ENCODE measurements at places on chromosomes 7 and 10.

- H3K4me3 ChIP-seq, result no peak overlapping the region
- H3K36me3 ChIP-seq, result no peaks in the 10 kb centered on the region
- no peaks in the 10 kb centered on the region for H3K27me3 ChIP-seq
- H3K27ac ChIP-seq, result no peak overlapping the region
Observed at GRCh38 chr7:106681815-106682495, 21.0 kb upstream of the CCDC71L start.

DNA sequence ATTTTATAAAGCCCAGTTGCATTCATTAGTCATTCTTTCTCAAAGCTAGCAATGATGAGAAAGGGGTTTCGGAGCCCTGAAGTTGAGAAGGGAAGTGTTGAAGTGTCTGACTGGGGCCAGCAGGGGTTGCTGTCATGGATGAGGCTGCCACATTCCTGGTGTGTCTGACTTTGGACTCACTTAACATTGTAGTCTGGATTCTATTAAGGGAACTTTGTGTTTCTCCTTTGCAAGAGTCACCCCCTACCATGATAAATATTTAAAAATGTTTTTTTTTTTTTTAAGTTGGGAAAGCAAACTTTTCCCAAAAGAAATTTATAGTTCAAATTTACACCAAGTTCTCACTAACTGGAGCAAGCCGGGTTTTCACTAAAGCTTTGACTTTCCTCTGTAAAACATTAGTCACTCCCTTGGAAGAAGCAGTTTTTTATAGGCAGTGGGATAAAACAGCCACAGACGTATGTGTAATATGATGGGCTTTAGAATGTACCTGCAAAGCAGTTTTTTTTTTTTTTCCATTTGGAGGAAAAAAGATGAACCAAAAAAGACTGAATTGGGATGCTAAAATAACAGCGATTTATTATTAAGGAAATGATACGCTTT lies 243.6 kb downstream of the TWIST1 start:
- no peaks in the 10 kb centered on the region for H3K4me1 ChIP-seq
- H3K36me3 ChIP-seq, result no peaks in the 10 kb centered on the region
- H3K4me3 ChIP-seq, result no peak overlapping the region
- no peak overlapping the region for H3K27ac ChIP-seq
- DNase-seq, result no peak

GRCh38 chr7:27064159-27064558 lies 31.6 kb downstream of the HOXA1 start:
- no peak overlapping the region for H3K27ac ChIP-seq
- H3K36me3 ChIP-seq, result no peaks in the 10 kb centered on the region
- H3K4me1 ChIP-seq, result no peaks in the 10 kb centered on the region
- no peak for DNase-seq
- H3K4me3 ChIP-seq, result no peak overlapping the region

- H3K27me3 ChIP-seq, result peaks cover 9% of the 10 kb centered on the region
- no peak for DNase-seq
- H3K4me1 ChIP-seq, result peaks cover 9% of the 10 kb centered on the region
- no peak overlapping the region for H3K27ac ChIP-seq
- no peaks in the 10 kb centered on the region for H3K36me3 ChIP-seq
Observed at GRCh38 chr10:79552143-79552542, 8.1 kb downstream of the SFTPA2 start.

DNA sequence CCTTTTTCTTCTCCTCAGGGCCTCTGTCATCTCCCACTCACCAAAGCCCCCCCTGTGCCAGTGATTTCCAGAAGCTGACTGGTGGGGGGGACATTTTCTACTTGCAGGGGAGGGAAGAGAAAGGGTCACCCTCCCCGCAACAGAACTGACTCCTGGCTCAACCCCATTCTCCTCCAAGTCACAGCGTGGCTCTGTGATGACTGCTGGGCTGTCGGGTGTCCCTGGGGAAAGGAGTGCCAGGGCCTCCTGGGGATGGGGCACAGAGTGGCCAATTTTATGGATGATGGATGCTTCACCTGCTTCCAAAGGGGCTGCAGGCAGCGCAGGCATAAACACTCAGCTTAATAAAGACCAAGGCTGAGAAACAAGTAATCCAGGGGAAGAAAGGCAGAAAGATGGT lies 523.0 kb downstream of the PTPRN2 start:
- H3K27ac ChIP-seq, result no peak overlapping the region
- no peak for DNase-seq
- H3K36me3 ChIP-seq, result no peaks in the 10 kb centered on the region
- H3K4me1 ChIP-seq, result no peaks in the 10 kb centered on the region

DNA sequence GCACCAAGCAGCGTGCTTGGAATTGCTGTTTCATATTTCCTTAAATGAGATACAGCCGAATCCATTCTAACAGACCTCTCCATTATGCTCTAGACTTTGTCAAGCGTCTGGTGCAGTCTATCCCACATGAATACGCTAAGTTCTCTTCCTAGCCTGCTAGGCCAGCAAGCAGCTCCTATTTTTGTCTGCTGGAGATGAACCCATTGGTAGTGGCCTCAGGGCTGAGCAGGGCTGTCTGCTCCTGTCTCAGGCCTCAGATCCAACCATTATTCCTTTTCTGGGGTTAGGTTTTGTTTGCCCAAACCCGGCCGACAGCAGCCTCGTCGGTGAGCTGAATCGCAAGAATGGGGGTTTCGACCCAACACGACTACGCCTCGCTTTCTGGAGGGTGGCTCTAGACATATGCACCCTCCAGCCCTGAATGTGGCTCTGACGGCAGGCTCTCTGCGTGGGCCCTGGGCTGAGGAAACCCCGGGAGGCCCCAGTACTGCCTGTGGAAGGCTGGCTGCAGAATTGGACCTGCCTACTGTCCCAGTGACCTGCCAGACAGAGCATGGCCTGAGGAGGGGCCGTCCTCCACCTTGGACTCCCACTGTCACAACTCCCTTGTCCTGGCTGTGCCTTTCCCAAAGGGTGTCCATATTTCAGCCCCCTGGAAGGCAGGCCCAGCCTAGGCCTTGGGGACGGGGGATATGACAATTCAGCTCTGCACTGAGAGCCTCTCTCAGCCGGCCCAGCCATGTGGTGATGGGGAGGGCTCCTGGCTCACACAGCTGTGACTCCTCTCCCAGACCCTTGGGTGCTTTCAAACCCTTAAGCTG lies 267.9 kb upstream of the TCERG1L start:
- no peaks in the 10 kb centered on the region for H3K4me1 ChIP-seq
- H3K27ac ChIP-seq, result no peak overlapping the region
- no peak for DNase-seq
- H3K36me3 ChIP-seq, result no peaks in the 10 kb centered on the region
- H3K4me3 ChIP-seq, result no peak overlapping the region
- H3K27me3 ChIP-seq, result no peaks in the 10 kb centered on the region
